HS-27A (cell line): ENCODE measurements at places on chromosomes 1 and 21.
A peak's percentile ranks its signal among the peaks of the same experiment; 100 is the strongest.

DNA sequence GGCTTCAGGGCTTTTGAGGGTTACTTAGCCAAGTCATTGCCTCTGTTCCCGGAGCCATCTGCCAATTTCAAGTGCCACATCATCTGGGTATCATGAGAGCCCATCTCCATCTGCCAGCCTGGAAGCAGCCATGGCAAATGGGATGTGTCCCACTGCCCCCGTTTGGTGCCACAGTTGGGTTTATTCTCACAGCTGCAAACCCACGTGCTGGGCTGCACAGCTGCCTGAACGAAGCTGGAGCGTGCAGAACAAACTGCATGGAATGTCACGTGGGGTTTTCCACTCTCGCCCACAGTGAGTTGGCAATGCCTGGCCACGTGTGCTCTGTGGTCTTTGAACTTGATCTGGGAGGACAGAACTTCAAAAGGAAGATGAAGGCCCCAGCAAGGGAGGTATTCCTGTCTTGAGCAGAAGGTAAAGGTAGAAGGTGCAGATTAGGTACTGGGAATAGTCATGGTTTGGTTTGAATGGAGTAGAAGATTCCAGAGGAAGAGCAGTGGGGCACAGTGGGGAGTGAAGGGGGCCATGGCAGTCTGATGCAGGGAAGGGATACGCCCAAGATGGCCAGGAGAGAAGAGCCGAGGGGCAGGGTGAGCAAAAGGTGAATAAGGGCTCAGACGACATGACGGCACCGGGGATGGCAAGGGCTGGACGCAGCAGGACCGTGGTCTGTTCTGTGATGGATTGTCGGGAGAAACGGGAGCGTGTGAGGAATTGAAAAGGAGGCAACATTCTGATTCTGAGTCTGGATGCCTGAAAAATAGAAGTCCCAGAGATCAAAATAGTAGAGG, 222.0 kb downstream of the KAZN start:
- DNase-seq: no peak

DNA sequence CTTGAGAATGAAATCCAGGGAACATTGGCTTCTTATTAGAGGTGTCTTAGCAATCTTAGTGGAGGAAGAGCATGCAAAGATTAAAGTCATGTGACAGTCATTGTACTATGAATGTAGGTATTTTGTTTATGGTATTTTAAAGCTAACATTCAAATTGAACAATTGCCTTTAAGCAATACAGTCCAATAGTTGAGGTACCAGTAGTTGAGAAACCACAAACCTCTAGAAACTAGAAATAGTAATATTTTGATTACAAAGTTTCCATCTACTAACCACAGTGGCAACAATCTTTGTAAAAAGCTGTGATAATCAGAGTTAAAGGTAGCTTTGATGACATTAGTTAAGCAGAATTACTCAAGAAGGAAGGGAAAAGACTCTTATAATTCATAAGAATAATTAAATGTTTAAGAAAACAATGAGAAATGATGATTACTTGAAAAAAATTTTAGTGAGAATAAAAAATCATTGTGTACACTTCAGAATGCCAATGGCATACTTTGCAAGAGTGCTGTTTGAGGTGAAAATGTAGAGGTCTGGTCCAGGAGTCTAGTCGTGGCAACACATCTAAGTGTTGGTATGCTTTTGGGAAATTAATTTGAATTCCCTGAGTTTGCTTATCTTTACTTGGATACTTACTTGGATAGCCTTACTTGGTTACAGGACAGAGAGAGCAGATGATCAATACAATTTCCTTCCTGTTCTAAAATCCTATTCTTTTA, 104.9 kb upstream of the PTGFR start:
- DNase-seq: no peak

- DNase-seq: peak; percentile 72
Observed at GRCh38 chr1:17250601-17251000, 1.7 kb downstream of the PADI3 start.

DNA sequence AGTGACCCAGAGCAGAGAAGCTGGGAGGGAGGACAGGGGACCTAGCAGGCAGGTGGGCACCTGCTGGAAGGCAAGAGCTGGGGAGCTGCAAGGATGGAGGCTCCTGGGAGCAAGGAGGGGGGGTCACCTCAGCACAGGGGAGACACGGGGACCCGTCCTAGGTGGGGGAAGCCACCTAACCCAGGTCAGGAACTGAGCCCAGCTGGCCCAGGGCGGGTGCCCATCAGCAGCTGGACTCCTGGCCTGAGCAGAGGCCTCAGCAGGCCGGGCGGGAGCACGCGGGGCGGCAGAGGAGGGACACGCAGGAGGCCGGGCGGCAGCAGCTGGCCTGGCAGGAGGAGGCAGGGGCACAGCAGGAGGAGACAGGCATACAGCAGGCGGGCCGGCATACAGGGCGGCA, 949 bp downstream of the KRTAP10-1 start:
- DNase-seq: no peak

- DNase-seq: no peak
Observed at GRCh38 chr1:10733474-10734366, 62.7 kb downstream of the CASZ1 start.

DNA sequence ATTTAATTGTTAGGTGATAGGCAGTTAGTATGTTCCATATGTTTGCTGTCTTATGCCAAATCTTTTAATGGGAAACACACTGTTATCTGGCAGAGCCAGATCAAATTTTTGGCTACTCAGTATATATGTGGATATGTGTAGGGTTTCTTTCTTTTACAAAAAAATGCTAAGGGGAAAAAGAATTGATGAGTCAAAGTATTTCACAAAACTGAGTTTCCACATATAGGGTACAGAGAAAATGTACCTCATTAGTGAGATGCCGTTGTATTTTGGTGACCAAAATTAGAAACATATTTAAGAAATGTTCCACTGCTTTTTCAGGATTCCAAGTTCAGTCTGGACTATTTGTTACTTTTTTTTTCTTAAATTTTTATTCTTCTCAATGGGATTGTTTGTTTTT, 201.2 kb upstream of the PTGFR start:
- DNase-seq: no peak

DNA sequence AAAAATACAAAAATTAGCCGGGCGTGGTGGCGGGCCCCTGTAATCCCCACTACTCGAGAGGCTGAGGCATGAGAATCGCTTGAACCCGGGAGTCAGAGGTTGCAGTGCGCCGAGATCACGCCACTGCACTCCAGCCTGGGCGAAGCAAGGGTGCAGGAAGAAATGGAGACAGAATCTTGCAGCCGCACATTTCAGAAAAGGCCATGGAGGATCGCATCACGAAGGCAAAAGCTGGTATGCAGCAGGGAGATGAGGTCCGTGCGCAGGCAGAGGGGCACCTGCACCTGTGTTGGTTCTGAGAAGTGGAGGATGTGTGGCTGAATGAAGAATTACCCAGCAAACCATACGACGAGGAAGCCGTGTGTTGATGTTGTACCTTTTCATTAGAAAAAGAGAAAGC, 53.0 kb upstream of the ABCG1 start:
- DNase-seq: no peak

GRCh38 chr1:65670518-65670917, 122.2 kb upstream of the PDE4B start:
- DNase-seq: no peak

DNA sequence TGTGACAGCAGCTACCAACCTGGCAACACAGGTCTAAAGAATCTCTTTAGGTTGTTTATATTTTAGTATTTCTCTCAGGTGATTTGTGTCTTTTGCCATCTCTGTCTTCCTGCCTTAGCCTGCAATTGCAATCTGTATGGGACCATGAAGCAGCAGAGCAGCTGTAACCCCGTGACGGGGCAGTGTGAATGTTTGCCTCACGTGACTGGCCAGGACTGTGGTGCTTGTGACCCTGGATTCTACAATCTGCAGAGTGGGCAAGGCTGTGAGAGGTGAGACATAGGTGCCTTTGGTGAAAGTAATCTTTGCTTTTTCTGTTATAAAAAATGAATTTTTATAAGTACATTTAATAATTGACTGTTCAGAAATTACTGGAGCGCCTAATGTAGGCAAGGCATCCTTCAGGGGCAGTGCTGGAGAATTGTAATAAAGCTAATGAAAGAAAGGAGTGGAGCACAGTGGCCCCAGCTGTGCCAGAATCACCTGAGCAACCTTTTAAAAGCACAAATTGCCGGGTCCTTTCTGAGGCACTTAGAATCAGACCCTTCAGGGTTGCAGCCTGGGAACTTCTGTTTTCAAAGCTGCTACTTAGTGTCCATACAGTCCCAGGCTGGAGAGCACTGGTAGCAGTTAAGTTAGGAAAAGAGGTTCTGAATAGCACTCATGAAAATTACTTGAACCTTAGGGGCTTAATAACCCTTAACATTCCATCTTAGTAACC, 60.6 kb upstream of the LAMC2 start:
- no peak for DNase-seq

GRCh38 chr1:33670567-33670966, 193.3 kb upstream of the HMGB4 start:
- no peak for DNase-seq

GRCh38 chr1:221756830-221757551, 15.1 kb upstream of the DUSP10 start:
- no peak for DNase-seq

GRCh38 chr1:18798946-18799345, 60.5 kb downstream of the TAS1R2 start:
- DNase-seq: no peak

DNA sequence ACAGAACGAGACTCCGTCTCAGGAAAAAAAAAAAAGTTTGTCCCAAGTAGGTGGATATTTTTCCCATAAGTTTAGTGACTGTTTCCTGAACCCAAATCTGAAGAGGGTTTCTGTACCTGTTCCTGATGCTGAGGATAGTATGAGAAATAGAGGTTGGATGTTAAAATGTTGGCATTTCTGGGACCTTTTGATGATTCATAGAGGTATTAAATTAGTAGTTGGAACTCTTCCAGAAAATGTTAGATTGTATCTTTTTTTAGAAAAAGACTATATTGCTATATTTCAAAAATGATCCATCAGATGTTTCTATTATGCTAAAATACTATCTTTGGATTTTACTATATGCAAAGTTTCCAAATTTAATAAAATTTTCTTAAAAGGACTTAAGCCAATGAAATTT, 2.9 kb upstream of the CENPL start:
- DNase-seq: no peak

DNA sequence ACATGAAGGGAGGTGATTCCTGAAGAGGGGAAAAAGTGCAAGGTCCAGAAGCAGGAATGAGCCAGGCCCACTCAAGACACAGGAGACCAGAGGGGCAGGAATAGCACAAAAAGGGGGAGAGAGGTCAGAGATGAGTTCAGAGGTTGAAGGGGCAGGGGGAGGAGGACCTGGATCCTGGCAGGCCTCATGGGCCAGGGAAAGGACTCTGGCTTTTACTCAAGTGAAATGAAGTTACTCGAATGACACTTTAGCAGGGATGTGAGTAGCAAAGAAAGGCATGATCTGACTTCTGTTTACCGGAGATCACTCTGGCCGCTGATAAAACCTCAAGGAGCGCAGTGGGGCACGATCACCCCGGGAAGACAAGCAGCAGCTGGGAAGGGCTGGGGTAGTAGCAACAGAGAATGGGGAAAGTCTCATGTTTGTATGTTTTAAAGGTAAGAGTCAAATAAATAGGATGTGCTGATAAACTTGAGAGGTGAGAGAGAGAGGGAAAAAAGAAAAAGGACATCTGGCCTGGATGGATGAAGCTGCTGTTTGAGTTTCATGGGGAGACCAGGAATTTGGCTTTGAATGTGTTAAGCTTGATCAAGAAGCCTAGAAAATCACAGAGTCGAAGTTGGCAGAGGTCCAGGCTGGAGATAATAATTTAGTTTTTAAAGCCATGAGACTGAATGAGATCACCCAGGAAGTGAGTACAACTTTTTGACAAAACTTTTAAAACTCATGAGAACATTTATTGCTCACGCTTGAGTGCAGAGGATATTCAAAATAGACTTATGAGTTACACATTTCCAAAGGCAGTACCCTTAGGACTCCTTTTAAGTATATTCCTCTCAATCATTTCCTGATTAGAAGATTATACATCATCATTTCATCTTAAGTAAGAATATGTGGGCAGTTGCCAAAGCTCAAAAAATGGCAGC, 156.0 kb downstream of the RERE start:
- DNase-seq: peak; percentile 93

- no peak for DNase-seq
Observed at GRCh38 chr1:34987018-34987417, 1.9 kb upstream of the TMEM35B start.

DNA sequence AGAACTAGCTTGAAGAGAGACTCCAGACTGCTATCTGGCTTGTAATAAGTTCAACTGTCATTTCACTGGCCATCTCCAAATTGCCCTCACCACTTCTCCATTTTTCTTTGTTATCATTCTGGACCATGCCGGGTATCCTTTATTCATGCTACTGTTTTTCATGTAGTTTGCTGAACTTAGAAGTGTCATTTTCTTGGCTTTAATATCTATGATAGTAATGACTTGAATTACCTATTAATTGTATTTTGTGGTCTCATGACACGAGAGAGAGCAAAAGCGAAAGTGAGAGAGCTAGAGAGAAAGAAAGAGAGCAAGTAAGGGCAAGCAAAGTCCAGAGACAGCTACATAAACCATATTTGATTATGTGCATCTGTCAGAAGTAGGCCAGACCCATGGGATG, 184.9 kb upstream of the ATP1B1 start:
- DNase-seq: no peak

GRCh38 chr1:19762175-19762779, 37.4 kb downstream of the TMCO4 start:
- DNase-seq: no peak
